HCT116 (cell line): ENCODE measurements at places on chromosomes 3 and 15.

DNA sequence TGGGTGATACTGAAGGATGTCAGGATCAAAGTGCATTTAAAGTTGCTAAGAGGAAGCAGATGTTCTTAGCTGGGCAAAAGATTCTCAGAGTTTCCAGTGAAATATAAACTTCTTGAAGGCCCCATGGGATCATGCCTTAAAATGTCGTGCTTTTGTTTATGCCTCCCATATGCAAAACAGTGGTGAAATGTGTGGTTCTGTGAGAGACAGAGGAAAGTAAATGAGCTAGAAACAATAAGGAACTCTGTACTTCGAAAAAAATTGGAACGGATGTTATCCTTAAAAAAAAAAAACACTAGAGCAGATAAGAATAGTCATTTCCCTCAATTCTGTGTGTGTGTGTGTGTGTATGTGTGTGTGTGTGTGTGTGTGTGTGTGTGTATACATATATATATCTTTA is 497.0 kb upstream of the TBL1XR1 start:
- DNase-seq, result no peak

DNA sequence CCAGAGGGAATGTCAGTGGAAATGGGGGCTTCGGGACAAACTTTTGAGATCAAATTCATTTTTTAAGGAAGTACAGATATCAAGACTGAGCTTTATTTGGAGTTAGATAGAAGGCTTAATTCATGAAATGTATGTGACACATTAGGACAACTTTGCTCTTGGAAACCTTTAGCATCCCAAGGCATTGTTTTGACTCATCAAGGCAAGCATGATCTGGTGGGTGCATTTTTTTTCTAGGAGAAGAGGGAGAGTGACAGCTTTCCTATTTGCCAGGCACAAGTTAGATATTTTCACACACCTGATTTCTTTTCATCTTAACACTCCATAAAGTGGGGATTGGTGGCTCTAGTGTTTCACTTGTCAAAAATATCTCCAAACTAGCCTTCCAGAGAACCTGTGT is 61.5 kb upstream of the RPL35A start:
- DNase-seq, result no peak

GRCh38 chr3:152113413-152113812 is 155.3 kb upstream of the MBNL1 start:
- no peak for DNase-seq

DNA sequence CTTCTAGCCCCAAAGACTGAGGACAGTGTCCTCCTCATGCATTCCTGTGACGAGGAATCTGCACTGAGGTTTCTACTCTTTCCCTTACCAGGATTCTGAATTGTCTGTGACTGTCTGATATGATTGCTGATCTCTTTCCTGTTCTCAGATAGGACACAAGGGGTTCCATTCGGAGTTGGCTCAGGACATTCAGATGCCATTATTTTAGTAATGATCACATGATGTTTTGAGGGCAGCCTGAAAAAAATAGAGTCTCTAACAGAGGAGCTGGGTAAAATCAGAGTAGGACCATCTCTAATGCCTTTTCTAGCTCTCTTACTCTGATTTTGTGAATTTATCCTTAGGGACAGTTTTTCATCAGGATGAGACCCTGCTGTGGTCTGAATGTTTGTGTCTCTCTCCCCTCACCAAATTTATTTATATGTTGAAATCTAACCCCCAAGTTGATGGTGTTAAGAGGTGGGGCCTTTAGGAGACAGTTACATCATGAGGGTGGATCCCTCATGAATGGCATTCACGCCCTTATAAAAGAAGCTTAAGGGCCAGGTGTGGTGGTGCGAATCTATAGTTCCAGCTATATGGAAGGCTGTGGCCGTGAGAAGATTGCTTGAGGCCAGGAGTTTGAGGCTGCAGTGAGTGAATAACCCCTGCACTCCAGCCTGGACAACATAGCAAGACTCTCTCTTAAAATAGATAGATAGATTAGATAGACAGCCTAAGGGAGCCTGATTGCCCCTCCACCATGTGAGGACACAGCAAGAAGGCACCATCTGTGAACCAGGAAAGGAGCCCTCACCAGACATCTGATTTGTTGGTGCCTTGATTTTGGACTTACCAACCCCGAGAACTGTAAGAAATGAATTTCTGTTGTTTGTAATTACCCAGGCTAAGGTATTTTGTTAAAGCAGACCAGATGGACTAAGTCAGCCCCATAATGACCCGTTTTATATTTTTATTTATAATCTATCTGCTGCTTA is 24.4 kb downstream of the FNDC3B start:
- no peak for DNase-seq

DNA sequence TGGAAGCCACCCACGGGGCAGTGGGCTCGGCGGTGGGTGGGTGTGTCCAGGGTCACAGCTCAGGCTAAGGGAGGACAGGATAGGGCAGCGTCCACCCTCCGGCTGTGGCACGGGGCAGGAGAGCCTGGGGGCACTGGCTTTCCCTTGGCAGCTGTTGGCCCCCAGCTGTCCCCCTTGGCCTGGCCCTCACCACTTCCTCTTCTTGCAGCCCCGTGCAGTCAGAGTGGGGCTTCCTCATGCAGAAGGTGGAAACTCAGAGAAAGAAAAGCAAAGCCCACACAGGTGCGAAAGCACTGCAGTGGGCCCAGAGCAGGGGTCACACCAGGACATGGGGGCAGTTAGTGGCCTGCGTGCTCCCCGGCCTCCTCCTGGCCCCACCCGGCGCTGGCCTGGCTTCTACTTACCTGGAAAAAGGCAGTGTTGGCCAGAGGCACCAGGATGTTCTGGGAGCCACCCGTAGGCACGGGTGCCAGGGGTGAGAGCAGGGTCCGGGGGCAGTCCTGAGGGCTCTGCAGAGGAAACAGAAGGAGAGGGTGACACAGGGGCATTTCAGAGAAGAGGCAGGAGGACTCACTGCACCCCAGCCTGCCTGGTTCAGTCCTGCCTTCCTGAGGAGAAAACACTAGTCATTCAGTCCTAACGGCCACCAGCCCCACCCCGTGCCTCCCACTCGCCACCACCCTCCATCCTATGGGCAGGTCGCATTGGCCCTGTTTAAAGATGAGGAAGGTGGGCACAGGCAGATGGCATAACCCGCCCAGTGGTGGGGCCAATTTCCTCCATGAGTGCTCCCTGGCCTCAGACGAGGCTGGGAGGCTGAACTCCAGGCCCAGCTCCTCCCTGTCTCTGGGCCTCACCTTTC is 28.3 kb downstream of the PLXND1 start:
- DNase-seq, result no peak

- DNase-seq, result no peak
These were observed 18.1 kb downstream of the DNAJC13 start for GRCh38 chr3:132435224-132435910.

GRCh38 chr15:73737535-73737934 is 15.6 kb downstream of the INSYN1 start:
- no peak for DNase-seq

- DNase-seq, result no peak
These were observed 12.5 kb upstream of the RPN1 start for GRCh38 chr3:128663151-128663550.
